ENCODE measurements at places on chromosomes 6 and 20.

- no peak for DNase-seq
These were observed 7.3 kb downstream of the NPBWR2 start for GRCh38 chr20:64099880-64100565.

DNA sequence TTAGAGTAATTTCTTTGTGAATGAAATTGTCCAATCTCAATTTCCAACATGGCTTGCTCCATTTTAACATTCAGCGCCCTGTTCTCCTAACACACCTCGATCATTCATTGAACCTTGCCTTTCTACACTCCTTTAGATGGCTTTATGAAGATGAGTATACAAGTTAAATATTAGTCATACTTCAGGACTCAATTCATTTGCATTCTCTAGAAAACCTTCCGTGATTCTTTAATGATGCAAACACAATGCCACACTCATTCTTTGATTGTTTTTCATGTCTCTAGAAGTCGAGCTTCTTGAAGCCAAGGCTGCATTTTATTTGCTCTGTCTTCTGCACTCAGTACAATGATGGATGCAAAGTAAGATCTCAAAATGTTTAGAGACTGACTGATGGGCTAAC, 641.2 kb downstream of the DOK5 start:
- DNase-seq, result no peak

DNA sequence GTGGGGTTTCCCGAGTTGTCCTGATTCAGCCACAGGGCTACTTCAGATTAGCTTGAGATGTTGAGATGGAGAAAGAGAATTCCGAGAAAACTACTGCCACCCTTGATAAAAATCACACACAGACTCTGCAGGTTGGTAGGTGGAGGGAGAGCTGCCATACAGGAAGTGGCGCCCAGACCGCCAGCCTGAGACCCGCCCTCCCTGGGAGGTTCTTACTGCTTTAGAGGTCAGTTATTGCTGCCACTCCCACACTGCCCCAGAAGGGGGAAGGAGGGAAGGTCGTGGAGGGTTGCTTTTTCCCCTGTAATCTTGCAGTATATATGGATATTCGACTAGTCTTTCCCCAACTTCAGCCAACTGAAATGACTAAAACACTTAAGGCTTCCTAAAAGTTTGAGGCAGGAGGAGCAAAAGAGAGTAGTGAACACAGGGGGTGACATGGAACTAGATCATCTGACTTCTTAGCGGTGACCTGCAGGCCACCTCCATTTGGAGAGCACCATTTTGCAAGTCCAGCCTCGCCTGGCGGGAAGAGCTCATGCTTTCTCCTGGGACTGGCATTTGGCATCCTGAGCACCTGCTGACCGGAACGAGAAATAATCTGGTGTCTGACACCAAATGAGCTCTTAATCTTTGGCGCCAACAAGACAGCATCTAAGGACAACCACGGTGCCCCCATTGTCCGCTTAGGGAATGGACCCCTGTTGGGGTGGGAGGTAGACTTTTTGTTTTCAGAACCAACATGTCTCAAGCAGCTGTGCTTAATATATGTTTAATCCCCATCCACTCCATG, 35.7 kb upstream of the SLC22A1 start:
- DNase-seq, result no peak

DNA sequence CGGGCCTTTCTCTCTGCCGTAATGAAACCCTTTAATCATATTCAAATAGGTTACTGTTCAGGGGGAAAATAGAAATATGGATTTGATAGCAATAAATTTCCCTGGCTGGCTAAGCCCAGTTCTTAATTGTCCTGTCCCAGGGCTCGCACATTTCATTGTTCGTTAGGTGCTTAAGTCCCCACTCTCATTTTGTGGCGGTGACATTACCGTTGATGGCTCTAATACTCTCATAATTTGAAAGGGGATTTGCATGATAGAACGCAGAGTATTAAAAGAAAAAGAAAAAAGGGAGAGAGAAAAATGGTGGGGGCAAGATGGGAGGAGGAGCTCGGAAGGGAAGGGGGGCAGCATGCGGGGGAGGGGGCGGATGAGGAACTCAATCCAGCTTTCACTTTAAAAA, 79.1 kb upstream of the FOXP4 start:
- no peak for DNase-seq

GRCh38 chr6:44297063-44298038, 15.8 kb downstream of the AARS2 start:
- peak; percentile 42 for DNase-seq

DNA sequence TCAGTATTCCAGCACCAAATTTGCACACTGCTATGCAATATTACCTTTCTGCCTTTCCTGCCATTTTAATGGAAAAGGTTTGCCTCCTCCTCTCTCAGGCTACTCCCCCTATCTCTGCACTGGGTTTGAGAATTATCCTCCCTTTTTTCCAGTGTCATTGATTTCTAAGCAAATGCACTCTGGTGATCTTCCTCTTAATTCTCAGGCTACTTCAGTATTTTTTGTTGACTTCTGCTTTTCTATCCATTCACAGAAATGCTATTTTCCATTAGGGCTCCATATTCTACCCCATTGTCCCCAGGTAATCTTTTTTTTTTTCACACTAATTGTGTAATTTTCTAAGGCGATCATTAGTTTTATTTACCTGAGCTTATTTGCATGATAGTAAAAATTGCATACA, 144.0 kb downstream of the GJA1 start:
- peak; percentile 39 for DNase-seq

- peak; percentile 50 for DNase-seq
These were observed 33.4 kb downstream of the CTNNBL1 start for GRCh38 chr20:37726971-37727956.

- DNase-seq, result peak; percentile 60
These were observed 1066.8 kb upstream of the CITED2 start for GRCh38 chr6:140441256-140441655.

DNA sequence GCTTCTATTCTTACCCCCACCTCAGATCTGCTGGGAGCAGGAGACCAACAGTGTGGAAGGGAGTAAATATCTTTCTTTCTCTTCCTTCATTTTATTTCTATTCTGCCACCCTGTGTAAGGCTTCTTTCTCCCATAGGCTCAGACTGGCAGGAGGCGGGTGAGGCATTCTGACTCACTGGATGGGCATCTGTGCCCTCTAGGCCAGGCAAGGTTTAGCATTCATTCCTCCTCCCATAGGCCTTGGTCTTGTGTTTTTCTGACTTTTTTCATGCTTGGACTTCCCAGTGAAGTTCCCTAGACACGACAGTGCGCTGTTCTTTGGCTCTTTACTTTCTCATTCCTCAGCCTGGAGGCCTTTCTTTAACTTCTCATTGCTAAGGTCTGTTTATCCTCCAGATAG, 235.2 kb downstream of the SYNE1 start:
- no peak for DNase-seq

- no peak for DNase-seq
These were observed 201.1 kb upstream of the PREP start for GRCh38 chr6:105603788-105604586.

- no peak for DNase-seq
These were observed 21.6 kb upstream of the FBXO9 start for GRCh38 chr6:53043581-53043980.

- DNase-seq, result no peak
These were observed 205.7 kb upstream of the PROKR2 start for GRCh38 chr20:5522422-5522821.

DNA sequence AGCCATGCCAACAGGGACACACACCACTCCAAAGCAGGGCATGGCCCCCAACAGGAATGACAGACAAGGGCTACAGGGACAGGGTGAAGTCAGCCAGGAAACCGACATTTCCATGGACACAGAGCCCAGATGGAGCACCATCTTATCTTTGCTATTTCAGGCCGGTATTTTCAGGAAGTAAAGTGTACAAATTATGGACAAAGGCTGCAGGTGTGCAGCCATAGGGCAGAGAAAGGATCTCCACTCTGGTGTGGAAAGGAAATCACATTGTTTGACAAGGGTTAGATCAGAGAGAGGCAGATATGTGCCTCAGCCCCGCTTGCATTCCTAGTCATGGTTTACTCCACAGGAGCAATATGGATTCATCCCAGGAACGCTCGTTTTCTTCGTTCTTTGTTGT, 81.7 kb upstream of the SLC22A23 start:
- DNase-seq, result no peak

DNA sequence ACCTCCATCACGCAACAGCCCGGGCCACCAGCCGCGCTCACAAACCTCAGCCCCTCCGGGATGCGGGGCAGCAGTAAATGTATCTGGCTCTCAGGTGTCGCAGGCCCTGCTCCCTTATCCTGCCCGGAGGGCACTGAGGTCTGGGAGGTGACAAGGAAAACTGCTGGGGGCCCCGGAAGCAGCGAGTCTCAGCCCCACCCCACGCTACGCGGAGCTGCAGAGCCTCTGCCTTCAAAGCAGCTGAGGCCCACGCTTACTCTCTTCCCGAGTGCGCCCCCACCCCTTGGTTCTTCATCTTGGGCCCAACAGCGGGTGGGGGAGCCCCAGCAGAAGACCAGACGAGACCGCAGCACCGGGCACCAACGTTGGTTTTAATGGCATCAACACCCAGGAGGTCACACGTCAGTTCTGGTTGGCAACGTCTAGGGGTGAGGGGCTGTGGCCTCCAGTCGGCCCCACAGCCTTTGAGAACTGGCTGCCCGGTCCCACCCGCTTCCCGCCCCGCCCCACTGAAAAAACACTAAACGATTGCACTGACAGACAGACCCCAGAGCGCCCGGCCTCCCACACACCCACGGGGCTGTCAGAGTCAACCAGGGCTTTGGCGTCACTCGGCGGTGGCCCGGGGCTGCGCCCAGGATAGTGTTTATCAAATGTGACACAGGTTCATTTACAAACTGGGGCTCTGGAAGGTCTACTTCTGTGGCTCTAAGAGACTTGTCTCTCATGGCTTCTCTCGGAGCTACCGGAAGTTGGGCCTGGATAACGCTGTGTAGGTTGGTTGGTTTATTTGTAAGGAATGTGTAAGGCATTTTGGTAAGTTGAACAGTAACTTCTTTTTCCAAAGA, 43.7 kb downstream of the DSTN start:
- no peak for DNase-seq

DNA sequence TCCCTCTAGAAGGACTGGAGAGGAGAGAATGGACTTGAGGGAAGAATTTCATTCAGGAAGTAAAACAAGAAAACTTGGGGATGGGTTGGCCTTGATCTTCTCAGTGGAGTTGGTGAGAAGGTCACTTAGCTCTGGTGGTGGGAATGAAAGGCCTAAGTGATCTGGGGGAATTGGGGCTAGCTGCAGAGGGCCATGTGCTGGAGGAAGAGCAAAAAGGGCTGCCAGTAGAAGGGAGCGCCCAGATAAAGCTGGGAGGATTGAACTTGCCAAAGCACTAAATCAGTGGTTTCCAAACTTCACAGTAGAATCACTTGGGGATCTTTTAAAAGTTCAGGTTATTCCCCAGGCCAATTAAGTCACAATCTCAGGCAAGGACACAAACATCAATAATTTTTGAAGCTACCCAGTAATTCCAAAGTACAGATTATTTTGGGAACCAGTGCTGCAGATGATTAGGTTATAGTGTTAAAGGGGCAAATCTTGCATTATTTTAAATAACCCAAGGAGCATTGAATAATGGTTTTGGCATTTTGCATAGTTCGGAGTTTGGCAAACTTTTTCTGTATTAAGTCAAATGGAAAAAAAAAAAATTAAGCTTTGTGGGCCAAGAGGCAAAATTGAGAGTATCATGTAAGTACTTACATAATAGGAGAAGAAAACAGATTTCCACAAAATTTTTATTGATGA, 36.5 kb upstream of the RFPL4B start:
- no peak for DNase-seq

DNA sequence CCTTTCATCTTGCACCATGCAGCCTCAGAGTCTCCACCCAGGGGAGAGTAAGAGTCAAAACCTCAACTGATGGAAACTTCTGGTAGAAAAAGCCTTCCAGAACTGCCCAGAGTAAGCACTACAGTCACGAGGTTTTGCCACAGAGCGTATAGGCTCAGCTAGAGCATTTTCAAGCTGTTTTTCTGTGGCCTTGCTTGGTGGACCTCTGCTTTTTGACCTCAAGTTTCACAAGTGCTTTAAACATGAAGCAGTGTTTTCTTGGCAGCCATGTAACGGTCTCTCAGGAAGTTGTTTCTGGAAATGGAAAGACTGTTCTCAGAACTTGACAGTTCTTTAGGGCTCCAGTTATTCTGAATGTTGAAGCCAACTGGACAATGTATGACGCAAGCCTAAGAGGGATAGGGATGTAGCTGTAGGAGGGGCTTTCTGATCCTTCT, 146.5 kb downstream of the ZDHHC14 start:
- peak; percentile 79 for DNase-seq

DNA sequence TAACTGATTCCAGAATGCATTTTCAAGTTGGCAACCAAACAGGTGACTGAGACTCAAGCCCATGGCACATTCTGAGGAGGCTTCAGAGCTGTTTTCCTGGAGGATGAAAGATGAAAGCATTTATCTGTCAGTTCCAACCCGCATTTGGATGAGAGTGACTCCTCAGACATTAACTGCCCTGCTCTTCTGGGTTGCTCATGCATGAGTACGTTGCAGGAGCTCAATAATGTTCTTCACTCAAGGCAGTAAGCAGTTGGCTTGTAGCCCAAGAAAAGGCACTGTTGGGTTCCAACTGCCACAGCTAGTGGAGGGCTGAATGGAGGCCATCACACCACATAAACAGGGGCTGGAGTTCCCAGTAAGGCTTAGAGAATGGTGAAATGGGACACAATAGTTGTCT, 155.3 kb downstream of the FUT9 start:
- DNase-seq, result no peak

DNA sequence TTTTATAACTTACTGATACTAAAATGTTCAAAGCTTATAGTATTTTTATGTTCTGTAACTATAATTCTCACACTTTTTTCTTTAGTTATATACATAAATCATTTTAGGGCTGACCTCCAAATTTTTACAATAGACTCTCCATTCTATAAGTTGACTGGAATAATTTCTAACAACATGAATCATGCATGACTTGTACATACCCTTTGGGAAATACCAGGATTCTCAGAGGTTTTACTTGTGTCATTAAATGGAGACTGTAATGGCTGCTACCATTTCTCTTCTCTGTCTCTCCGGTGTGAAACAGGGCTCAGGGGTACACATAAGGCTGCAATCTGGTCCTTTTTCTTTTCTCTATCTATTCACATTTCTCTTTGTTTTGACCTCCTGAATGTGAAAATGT, 222.2 kb upstream of the FLRT3 start:
- DNase-seq, result no peak

DNA sequence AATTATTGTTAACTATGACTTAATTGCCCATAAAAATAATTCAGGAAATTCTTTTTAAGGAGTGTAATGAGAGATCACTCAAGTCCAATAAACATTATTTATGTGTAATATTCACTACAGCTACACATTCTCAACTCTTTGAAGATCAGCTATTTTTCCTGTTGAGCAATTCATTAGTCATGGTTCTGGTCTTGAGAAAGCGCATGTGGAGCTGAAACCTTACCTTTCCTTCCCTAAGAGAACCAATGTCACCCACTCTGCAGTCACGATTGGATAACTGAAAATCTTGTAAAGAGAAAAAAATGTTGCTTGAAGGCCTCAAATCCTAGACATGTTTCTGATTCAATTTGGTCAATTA, 736.9 kb upstream of the MARCKS start:
- DNase-seq, result peak; percentile 47

- DNase-seq, result no peak
These were observed 116.6 kb upstream of the INSM1 start for GRCh38 chr20:20251317-20251716.

DNA sequence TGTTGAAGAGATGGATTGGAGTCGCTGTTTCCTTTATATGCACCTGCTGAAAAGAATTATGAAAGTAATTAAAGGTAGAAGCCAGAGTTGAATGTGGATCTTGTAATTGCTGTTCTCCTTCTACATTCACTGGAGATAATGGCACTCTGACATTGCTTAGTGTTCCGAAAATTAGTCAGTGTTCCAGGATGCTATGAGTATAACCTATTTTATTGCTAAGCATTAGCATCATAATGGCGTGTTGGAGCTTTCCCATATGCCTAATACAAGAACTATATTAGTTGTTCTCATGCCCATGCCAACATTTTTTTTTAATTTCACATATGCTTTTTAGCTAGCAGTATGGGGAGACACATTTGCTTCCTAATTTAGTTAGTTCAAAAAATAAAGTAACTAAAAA, 236.4 kb downstream of the ARHGAP18 start:
- no peak for DNase-seq

Data from inflammatory macrophage (primary cell).